ENCODE measurements at places on chromosomes 1 and 21.
A peak's percentile ranks its signal among the peaks of the same experiment; 100 is the strongest.

DNA sequence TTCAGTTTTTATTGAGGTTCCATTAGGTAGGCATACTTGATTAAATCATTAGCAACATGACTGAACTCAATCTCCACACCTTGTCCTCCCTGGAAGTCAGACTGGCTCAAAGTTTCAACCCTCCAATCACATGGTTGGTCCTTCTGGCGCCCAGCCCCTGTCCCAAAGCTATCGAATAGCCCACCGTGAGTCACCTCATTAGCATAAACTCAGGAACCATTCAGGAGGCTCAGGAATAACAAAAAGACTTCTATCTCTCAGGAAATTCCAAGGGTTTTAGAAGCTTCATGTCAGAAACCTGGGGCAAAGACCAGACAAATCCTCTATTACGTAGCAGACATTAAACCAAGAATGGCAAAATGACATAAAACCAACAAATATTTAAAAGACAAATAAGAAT lies 78.6 kb downstream of the RGS2 start:
- no peak for DNase-seq

DNA sequence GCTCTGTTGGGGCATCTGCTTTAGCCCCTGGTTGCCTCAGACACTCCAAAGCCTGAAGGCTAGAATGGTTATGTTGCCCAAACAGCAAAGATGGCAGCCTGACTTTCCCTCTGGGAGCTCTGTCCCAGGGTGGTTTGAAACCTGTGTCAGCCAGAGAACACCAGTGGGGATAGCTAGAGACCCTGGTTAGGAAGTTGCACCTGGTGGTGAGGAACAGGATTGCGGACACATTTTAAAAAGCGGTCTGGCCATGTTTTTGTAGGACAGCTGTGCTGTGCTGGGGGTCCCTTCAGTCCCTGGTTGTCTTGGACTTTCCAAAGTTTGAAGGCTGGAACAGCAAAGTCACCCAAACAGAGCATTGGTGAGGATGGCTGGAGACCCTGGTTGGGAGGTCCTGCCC lies 87.8 kb downstream of the DNM3 start:
- DNase-seq: no peak

DNA sequence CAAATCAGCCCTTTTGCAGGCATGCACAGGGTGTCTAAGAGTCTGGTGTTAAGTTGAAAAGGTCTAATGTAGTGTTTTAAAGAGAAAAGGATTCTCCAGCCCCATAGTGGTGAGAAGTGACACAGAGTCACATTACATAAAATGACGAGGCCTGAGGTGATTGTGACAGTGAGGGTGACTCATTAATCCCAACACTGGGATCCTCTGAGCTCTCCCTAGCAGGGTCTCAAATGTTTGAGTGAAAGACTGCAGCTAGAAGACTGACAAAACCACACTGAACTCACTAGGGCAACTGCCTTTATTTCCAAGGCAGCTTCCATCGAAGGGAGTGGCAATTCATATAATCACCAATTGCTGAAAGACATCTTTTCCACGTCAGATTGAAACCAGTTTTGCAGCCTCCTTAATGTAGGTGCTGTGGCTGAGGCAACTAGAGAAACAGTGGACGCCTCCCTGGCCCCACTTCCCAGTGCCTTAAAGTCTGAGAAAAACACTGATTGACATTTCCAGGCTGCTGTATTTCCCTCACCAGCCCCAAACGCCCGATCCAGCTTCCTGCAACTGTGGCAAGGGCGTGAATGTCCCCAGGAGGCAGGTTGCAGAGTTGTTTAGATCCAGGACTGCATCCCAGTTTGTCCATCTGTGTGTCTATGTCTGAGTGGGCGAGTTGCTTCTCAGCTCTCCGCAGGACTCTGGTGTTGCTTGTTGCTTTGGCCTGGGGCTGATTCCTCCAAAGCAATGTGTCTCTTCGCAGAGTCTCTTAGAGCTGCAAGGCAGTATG lies 81.4 kb downstream of the RUNX1 start:
- no peak for DNase-seq

DNA sequence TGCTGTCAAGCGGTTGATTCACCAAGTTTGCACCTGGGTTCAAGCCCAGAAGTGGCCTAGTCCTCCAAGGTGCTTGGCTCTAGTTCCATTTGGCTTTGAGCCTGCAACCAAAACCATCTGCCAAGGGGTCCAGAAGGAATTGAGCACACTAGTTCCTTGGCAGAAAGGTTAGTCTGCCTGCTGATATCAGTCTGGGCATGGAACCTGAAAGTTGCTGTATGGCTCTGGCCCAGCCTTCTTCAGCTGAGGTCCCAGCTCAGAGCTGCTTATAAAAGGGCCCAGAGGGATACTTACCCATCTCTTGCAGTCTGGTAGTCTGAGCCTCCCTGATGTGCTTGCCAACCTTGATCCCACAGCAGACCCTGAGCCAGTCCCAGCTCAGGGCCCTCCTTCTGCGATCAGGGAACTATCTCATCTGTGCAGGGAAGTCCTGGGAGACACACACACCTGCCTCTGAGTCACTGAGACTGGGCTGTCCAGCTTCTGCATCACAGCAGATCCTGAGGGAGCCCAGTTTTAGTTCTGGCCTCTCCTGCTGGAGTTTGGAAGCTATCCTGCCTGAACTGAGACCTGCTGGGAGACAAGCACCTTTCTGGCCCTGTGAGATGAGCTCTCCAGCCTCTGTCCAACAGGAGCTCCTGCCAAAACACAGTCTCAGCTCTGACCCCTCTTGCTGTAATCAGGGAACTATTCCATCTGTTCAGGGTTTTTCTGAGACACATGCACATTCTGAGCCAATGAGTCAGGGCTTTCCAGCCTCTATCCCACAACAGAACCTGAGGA lies 75.8 kb downstream of the CTH start:
- DNase-seq: peak; percentile 83

DNA sequence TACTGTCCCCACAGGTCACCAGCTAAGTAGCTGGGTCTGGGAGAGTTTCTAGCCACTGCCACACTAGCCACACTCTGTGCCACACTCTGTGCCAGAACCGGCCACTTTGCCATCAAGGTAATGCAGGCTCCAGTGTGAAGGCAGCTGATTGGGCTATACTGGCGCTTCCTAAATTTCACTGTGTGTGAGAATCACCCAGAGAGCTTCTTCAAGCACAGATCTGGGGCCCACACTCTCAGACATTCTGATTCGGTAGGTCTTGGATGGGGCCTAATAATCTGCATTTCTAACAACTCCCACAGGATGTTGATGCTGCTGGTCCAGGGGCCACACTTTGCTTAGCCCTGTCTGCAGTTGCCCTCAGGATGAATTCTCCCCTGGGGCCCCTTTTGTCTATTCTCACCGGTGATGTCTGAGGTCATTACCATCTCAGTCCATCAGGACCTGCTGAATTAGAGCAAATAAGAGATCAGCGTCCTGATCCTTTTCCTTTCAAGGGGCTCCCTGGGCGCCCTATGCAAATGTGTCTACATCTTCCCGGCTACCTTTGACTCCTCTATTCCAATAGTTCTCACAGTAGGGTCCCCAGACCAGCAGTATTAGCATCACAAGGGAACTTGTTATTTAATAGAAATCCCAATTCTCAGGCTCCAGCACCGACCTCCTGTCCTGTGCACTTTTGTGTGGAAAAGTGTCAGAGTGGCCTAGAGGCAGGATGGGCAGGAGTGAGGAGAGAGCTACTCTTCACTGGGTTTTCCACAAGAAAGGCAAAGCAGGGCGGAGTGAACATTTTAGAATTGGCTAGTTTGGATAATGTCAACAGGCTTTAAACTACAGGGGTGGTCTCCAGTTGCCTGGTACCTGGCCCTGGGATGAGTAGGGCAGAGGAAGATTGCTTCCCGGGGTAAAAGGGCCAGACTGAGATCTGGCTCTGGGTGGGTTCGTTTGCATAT lies 24.7 kb upstream of the LRRN2 start:
- no peak for DNase-seq

DNA sequence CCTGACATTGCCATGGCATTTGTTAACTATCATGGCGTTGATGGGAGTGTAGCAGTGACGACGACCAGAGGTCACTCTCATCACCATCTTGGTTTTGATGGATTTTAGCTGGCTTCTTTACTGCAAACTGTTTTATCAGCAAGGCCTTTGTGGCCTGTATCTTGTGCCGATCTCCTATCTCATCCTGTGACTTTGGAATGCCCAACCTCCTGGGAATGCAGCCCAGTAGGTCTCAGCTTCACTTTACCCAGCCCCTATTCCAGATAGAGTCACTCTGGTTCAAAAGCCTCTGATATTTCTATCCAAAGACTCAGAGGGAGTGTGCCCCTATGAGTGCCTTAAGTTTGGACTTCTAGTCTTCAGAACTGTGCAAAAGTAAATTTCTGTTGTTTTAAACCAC lies 130.1 kb downstream of the ADAMTS1 start:
- no peak for DNase-seq

DNA sequence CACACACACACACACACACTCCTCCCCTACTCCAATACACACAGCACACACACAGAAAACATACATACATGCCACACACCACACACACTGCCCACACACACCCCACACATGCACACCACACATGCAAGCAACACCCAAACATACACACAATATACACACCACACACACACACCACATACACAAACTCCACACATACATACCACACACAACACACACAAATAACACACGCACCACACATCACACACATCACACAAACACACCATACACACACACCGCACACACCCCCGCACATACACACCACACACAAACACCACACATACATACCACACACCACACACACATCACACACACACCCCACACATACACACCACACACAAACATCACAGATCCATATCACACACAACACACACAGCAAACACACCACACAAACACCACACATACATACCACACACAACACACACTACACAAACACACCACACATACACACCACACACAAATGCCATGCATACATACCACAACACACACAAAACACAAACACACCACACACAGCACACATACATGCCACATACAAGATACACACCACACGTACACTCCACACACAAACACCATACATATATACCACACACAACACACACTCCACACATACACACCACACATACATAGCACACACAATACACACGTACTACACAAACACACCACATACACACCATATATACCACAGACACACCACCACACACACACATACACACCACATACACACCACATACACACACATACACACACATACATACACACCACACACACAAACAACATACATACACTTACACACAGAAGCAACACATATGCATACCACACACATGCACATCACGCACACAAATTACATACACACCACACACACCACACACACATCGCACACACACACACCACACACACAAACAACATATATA lies 932 bp upstream of the RAB7B start:
- DNase-seq: no peak

DNA sequence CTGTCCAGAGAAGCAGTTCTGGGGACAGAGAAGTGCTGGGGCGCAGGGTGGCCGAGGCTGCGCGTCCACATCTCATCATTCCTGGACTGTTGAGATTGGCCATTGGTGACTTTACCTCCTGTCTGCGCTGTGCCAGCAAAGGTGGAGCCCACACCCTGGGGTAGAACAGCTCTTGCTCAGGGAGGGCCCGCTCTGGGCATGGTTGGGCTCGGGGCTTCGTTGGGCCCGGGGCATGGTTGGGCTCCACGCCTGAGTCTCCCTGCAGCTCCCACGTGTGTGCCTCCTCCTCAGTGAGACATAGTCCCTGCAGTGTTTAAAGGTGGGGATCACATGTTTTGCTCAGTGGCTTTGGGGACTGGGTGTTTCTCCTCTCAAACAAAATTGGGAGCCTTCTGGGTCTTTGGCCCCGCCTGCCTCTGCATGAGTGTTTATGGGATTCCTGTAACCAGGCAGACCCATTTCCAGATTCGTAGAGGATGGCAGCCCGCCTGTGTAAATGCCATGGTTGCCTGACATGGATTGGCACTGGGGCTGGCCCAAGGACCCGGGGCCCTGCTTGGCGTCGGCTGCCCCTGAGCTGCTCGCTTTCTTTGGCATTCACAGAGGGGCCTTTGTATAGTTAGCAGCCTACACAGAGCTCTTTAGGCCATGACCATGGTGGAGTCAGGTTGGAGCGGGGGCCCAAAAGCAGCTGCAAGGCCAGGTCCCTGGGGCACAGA lies 104.6 kb downstream of the TLR5 start:
- no peak for DNase-seq

DNA sequence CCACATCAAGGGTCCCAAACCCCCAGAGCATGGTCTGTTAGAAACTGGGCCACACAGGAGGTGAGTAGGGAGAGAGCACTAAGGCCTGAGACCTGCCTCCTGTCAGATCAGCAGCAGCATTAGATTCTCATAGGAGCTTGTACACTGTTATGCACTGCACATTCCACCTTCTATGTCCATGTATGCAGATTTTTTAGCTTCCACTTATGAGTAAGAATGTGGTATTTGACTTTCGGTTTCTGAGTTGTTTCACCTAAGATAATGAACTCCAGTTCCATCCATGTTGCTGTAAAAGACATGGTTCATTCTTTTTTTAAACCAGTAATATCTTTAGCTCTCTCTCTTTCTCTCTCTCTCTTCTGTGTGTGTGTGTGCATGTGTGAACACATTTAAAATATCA lies 663 bp upstream of the GBP6 start:
- no peak for DNase-seq

All from muscle of back (tissue), 13 donors.